ENCODE measurements at places on chromosomes 6 and 20. TPM values are rescaled to one million over a fixed set of nuclear protein-coding genes. Genes with fewer than 3 reads are reported as not detected.
A peak's percentile ranks its signal among the peaks of the same experiment; 100 is the strongest.

DNA sequence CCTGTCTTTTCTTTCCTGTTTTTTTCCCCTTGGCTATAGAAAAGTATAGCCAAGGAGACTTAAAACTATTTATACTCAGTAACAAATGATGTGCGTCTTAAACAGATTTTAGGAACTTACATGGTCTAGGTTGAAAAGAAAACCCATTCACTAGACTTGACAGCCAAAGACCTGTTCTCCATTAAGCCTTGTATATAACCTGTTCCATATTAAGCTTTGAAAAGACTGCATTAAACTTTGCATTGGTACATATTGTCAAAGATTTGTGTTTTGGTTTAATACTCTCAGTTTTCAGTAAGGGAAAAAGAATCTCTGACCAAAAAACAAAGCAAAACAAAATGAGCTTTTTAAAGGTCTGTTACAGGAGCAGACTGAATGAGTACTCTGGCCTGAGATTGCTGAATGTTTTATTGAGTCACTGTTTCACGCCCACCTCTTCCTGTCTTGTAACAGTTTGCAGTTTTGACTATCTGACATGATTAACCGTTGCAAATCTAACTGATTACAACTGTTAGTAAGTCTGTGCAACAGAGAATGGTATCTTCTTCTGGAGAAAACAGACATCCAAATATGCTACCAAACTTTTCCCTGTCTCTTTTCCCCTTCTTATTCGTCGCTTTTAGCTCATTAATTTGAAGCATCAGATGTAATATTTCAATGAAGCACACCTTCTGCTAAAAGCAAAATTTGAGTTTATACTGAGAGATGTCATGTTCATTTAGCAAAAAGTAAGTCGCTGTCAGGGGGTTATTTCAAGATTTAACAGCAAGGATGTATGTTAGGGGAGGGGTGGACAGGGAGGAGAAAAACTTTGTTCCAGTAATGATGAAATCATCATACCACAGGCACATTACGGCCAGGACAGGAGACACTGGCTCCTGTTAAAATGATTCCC is 59.1 kb upstream of the SUPT3H start:
- DNase-seq, result no peak

DNA sequence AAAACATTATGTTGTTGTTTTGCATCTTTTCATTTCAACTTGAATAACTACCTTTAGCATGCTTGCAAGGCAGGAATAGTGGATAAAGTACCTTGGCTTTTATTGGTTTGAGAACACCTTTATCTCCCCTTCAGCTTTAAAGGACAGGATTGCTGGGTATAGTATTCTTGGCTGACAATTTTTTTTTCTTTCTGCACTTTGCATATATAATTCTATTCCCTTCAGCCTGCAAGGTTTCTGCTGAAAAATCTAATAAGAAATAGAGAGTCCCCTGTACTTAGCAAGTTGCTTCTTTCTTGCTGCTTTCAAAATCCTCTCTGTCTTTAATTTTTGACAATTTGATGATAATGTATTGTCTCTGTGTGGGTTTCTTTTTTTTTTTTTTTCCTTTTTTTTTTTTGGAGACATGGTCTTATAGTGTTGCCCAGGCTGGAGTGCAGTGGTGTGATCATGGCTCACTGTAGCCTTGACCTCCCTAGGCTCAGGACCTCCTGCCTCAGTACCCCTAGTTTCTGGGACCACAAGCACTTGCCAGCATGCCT is 47.1 kb downstream of the SMAP1 start:
- DNase-seq, result no peak

DNA sequence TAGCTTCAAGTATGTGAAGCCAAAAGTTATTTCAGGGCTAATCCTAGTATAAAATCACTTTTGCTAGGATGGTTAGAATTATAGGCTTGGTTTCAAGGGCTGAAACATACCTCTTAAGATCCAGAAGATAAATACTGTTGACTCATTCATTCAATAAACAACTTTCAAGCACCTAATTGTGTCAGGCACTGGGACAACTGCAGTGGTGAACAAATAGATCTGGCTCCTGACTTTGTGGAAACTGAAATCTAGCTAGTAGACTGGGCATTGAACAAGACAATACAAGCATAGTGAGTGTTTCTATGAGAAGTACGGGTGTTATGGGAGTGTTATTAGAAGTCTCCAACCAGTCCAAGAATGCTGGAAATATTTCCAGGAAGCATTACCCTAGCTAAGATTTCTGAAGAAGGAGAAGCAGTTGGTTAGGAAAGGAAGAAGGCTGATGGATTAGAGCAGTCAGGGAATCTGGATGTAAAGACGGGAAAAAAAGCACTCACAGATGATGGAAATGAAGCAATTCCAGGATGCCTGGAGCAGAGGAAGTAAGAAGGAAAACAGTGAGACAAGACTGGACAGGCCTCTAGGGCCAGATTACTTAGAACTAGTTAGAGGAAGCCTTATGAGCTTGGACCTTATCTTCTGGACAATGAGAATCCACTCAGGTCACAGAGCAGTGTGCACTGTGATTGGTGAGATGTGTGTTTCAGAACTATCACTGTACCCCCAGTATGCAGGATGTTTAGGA is 132.6 kb upstream of the RAB32 start:
- no peak for DNase-seq

- no peak for DNase-seq
These were observed 16.6 kb downstream of the CPNE5 start for GRCh38 chr6:36822506-36823269.

DNA sequence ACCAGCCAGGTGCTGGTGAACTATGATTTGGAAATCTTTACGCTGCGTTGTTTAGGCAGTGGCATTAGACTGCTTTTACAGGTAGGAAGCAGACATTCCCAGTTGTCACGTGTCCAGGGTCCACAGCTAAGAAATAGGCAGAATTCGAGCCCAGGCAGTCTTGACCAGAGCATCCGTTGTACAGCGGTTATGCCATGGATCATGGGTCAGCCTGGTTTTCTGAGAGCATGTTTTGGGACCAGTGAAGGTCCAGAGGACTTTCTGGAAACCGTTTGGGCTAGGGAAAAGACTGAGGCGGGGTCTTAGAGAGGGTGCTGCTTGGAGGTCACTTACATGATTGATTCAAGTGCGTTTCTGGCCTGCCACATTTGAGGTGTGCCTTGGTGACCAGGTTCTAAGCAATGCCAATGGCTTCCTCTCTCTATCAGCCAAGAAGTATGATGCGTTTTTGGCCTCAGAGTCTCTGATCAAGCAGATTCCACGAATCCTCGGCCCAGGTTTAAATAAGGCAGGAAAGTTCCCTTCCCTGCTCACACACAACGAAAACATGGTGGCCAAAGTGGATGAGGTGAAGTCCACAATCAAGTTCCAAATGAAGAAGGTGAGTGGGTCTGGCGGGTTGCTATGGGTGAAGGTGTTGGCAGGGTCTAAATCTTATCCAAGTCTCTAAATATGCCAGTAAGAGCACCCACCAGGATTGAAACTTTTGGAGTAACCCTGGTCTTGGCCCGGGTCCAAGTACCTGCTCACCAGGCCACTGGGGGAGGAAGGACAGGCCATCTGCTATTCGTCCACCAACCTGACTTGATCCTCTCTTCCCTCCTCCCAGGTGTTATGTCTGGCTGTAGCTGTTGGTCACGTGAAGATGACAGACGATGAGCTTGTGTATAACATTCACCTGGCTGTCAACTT is 1.8 kb downstream of the RPL10A start:
- DNase-seq, result peak; percentile 51

DNA sequence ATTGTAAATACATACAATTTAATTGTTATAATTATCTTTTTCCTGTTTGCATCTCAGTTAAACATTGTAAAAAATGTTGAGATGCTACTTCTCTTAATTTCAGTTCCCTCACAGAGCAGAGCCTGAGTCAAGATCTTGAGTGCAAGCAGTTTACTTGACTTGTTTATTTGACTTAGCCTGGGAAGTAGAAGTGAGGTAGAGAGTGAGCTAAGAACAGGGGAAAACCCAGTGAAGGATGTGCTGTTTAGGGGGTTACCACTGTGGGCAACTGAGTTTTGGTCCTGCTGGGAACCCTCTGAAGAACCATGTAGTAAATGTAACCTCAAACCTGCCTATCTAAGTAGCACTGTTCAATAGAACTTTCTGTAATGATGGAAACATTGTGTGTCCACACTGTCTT is 495.2 kb upstream of the FLRT3 start:
- no peak for DNase-seq

DNA sequence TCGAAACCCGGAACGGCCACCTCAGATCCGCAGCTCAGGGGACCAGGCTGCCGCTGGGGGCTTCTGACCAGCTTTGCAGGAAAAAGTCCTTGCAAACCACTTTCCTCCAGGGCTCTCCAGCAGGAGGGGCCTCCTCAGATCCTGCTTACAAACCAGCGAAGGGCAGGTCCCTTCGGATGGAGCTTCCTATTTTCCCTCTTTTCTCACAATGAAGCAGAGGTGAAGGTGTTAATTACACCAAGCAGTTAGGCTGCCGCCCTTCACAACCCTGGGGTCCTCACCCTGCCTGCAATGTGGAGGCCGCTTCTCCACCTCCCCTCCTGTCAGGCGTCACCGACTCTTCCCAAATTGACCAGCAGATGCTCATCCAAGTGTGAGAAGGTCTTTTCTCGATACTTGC is 5.7 kb downstream of the ARHGAP40 start:
- DNase-seq, result peak; percentile 89

- no peak for DNase-seq
These were observed 195.3 kb upstream of the KCNK16 start for GRCh38 chr6:39517756-39518155.

GRCh38 chr6:167898673-167899311 is 72.1 kb downstream of the AFDN start:
- DNase-seq, result no peak

DNA sequence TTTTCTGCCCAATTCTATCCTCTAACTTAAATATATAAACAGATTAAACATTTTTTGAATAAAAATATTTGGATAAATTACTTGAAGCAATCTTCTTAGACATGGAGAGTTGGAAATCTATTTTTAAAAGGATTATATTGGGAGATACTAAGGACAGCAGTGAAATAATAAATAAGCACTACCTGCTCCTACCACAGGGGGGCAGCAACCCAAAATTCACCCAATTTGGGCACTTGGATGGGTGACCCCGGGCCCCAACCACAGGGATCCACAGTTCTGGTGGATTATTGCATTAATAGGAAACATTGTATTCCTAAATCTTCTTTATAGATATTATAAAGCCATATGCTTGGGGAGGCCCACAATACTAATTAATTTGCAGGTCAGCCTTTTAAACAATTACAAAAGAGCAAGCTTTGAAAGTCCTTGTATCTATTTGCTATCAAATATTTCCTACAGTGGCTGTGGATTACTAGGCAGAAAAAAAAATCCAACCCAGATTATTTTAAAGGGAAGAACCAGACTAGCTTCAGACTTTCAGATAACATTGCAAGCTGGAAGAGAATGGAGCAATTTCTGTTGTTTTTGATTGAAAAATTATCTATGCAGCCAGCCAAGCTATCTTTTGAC is 66.4 kb upstream of the PDE10A start:
- peak; percentile 83 for DNase-seq

GRCh38 chr20:47066484-47067270 is 172.0 kb downstream of the EYA2 start:
- DNase-seq, result no peak

DNA sequence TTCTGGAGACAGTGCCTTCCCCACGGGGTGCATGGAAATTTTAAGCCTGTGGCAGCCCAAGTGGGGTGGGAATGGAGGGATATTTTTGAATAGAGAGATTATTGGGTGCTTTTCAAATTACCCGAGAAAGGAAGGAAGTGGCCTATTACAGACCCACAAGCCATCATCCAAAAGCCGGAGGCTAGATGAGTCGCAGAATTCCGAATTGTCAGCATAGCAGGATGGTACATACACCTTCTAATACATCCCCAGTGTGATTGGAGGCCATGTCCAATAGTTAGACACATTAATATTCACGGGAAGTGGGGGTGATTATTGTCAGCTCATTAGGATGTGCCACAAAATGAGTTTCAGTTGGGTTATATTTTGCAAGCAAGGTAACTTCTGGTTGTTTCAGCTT is 133.0 kb downstream of the FIG4 start:
- DNase-seq, result no peak

DNA sequence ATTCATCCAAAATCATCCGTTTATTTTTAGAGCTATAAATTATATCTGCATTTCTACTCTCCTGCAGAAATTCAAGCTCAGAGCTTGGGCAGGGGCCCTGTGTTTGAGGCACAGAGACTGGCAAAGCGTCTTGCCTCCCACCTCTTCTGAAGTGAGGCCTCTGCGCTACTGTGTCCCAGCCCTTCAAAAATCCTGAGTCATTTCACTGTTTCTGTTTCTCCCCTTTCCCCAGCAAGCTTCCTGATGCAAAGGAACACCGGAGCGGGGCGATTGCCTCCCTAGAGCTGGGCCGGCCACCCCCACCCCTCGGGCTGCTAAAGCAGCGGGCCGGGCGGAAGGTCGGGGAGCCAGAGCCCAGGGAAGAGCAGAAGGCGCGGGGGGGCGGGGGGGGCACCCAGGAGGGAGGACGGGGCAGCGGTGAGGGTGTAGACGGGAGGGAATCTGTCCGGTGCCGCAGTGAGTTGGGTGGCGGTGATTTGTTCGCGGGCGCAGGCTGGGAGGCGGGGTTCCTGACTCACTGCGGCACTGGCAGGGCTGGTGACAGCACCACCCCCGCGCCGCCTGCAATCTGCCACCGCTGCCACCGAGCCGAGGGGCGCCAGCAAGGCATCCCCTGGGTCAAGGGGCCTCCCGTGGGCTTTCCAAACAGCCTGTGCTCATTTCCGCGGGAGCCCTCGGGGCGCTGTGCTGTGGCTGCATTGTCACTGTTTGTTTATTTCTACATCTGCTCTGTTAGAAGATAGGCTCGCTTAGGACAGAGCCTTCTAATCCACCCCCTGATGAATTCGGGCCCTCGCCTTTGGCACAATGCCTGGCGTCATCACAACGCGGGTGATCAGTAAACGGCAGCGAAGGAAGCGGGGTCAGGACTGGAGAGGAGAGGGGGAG is 46.5 kb upstream of the SNAP25 start:
- DNase-seq, result peak; percentile 88

- no peak for DNase-seq
These were observed 93.7 kb downstream of the TCP11 start for GRCh38 chr6:35047265-35048011.

DNA sequence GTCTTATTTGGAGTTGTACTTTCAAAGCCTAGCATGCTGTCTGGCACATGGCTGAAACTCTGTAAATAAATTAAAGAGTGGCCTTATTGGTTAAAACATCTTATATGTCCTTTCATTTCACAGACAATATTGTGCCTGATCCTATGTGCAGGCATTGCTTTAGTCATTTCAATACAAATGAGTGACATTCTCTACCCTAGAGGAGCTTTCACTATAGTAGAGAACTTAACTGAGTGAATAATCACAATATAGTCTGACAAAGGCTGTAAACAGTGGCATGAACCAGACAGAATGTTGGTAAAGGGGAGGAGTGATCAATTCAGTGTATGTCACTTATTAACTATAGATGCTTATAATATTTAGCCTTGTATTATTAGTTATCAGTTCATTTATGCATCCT is 481.8 kb downstream of the TFAP2B start:
- DNase-seq, result no peak

The WFDC10B gene
- not detected for total RNA-seq

The TRIM38 gene
- total RNA-seq, result 4.4 TPM

The SRMS gene
- not detected for total RNA-seq

The PLCB4 gene
- 14.4 TPM for total RNA-seq

The ALDH8A1 gene
- total RNA-seq, result not detected

The HSPA1A gene
- total RNA-seq, result 61.3 TPM
